ENCODE measurements at places on chromosomes 5 and 9.

DNA sequence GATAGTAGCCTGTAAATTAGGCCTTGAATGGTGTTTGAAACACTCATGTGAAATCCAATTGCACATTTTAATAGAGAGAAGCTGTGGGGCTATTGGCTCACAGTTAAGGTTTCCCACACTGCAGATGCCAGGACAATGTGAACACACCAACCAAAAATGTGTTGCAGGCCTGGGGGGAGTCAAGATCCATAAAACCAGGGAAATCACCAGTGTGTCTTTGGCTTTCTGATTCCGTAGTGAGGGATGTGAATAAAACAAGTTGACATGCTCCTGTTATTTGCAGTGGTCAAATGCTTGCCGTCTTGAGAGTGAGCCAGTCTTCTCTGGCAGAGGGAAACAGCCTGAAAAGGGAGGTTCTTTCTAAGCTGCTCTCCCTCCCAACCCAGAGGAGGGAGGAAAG lies 79.0 kb downstream of the ZNF462 start:
- H3K27me3 ChIP-seq: no peaks in the 10 kb centered on the region
- H3K27ac ChIP-seq: no peak overlapping the region
- DNase-seq: no peak
- no peaks in the 10 kb centered on the region for H3K4me1 ChIP-seq
- peaks cover 6% of the 10 kb centered on the region for H3K36me3 ChIP-seq

DNA sequence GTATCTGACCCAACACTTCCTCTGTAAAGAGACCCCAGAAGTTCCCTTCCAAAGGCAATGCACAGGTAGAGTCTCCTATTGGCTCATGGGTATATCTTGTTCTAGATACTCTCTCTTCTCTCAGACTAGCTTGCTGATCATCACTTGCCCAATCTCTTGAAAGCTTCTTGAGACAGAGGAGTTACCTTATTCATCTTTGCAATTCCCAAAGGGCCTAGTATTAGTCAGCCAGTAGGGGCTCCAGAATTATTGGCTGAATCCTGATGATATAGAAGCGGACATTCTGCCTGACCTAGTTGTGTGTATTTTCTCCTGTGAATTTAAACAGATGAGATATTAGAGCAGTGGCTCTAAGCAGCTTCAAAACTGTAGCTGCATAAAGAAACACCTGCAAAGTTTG lies 304.0 kb upstream of the KLF4 start:
- no peak for DNase-seq
- no peak overlapping the region for H3K27ac ChIP-seq
- no peaks in the 10 kb centered on the region for H3K27me3 ChIP-seq
- H3K4me3 ChIP-seq: no peak overlapping the region

- DNase-seq: no peak
- H3K4me3 ChIP-seq: no peak overlapping the region
- H3K27me3 ChIP-seq: no peaks in the 10 kb centered on the region
These were observed 25.8 kb downstream of the ZBTB34 start for GRCh38 chr9:126886034-126886822.

GRCh38 chr9:113530022-113530635 lies 66.6 kb downstream of the RGS3 start:
- no peak overlapping the region for H3K27ac ChIP-seq
- no peak overlapping the region for H3K4me3 ChIP-seq
- no peaks in the 10 kb centered on the region for H3K4me1 ChIP-seq
- no peak for DNase-seq
- H3K27me3 ChIP-seq: no peaks in the 10 kb centered on the region

DNA sequence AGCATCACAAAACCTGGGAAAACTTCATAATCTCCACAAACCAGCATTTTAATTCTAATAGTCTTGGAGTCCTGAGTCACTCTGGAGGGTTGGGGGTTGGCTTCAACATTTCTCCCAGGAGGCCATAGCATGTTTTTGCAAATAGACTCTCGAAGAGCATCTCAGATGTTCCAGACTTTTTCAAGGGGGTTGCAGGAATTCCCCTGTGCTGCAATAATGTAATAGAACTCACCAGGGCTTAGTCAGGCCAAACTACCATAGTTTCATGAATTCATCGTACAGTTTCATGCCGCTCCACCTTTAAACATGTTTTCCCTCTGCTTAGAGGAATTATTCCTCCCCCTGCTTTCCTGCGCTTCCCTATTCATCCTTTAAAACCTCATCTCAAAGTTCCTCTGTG lies 499.5 kb upstream of the KLF4 start:
- no peak overlapping the region for H3K4me3 ChIP-seq
- no peaks in the 10 kb centered on the region for H3K36me3 ChIP-seq
- no peaks in the 10 kb centered on the region for H3K4me1 ChIP-seq

DNA sequence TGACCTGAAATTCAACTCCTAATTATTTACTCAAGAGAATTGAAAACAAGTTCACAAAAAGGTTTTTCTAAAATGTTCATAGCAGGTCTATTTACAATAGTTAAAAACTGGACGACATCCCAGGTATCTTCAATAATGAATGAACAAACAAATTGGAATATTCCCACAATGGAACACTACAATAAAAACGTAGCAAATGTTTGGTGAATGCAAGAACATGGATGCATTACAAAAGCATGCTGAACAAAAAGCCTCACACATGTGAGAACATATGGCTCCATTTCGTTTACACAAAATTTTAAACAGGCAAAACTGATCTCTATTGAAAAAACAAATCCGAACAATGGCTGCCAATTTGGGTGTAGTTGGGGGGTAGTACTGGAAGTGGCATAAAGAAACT lies 669.9 kb downstream of the MTRR start:
- H3K4me1 ChIP-seq: no peaks in the 10 kb centered on the region
- no peaks in the 10 kb centered on the region for H3K27me3 ChIP-seq
- DNase-seq: no peak
- H3K27ac ChIP-seq: no peak overlapping the region
- no peaks in the 10 kb centered on the region for H3K36me3 ChIP-seq

DNA sequence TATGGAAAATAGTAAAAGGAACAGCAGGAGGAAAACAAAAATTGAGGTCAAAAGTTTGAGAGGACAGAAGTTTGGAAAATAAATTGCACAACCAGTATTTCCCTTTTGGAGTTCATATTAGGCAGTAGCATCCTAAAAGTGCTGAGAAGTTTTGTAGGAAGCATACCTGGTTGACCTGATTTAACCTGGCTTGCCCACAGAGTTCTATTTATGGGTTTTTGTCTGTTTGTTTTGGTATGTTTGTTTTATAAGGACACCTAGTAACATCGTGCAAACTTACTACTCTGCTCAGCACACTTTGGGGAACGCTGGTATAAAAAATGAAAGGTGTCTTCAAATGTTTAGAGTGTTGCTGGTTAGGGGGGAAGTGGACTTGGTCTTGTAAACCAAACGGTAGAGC lies 15.1 kb downstream of the ADRB2 start:
- H3K4me1 ChIP-seq: 0 out of 2 replicates have a peak, but pooled peaks cover 2% of the 10 kb centered on the region
- no peak overlapping the region for H3K4me3 ChIP-seq
- no peak for DNase-seq
- H3K36me3 ChIP-seq: no peaks in the 10 kb centered on the region

GRCh38 chr9:121900163-121900562 lies 192.9 kb downstream of the TTLL11 start:
- H3K27ac ChIP-seq: no peak overlapping the region
- no peaks in the 10 kb centered on the region for H3K4me1 ChIP-seq
- no peak for DNase-seq
- H3K36me3 ChIP-seq: no peaks in the 10 kb centered on the region

DNA sequence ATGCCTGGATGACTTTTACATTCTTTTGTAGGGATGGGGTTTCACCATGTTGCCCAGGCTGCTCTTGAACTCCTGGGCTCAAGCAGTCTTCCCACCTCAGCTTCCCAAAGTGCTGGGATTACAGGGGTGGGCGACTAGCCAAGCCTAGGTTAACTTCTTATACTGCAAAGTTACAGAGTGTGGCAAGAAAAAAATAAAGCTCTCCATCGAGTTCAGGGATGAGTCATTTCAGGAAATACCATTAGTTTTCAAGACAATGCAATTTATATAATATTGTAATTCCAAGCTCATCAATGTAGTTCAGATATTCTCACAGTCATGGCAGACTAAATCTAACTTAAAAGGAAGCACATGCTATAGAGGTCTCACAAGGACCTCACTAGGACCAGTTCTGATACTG lies 11.5 kb upstream of the ABO start:
- H3K27me3 ChIP-seq: no peaks in the 10 kb centered on the region
- no peak overlapping the region for H3K27ac ChIP-seq
- DNase-seq: no peak
